ENCODE measurements at places on chromosomes 3 and 15.

DNA sequence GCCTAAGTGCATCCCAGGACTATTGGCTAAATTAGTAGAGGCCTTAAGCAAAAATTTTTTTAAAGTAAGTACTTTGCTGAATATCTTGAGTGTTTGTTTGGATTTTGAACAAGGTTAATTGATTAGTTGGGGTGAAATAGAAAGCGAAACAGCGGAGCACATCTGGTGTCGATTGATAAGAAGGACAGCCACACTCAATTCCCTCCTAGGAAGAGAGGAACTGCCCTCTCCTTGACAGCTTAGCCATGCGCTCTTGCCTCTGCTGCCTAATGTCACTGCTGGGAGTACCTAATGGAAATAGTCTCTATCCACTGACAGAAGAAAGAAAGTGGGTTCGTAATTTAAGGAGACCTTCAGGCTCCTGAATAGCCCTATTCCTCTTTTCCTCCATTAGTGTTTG is 943.6 kb downstream of the DIPK2A start:
- DNase-seq, result no peak

GRCh38 chr3:37859354-37859753 is 2.3 kb upstream of the CTDSPL start:
- no peak for DNase-seq

- DNase-seq, result no peak
Observed at GRCh38 chr3:45216021-45216609, 10.0 kb downstream of the TMEM158 start.

- no peak for DNase-seq
Observed at GRCh38 chr3:150738688-150739087, 24.3 kb downstream of the SIAH2 start.

- DNase-seq, result no peak
Observed at GRCh38 chr15:89402518-89402805, 67.8 kb upstream of the POLG start.

DNA sequence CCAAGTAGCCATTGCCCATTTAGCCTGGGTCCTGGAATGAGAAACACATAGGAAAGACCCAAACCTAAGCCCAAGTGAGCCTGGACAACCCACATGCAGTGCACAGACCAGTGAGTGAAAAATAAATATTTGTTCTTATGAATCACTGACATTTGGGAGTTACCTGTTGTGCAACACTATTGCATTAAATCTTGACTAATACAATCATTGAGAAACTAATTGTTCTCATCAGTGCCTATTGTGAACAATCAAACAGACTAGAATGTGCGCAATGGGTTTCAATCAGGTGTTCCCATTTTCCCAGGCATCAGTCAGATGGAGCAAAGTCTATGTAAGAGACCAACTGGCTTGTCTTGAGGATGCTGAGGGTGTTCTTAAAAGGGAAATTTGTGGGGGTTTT is 54.7 kb upstream of the CNOT10 start:
- DNase-seq, result no peak

- no peak for DNase-seq
Observed at GRCh38 chr3:147572970-147573340, 163.8 kb downstream of the ZIC1 start.

GRCh38 chr3:127790882-127791183 is 31.5 kb downstream of the MGLL start:
- DNase-seq, result no peak

- DNase-seq, result no peak
Observed at GRCh38 chr3:44865272-44866035, 3.7 kb downstream of the TMEM42 start.

- DNase-seq, result no peak
Observed at GRCh38 chr3:182327196-182327681, 466.1 kb upstream of the ATP11B start.

GRCh38 chr3:165653130-165653778 is 184.0 kb downstream of the BCHE start:
- no peak for DNase-seq

GRCh38 chr15:100340721-100341238 is 995 bp downstream of the ADAMTS17 start:
- no peak for DNase-seq

DNA sequence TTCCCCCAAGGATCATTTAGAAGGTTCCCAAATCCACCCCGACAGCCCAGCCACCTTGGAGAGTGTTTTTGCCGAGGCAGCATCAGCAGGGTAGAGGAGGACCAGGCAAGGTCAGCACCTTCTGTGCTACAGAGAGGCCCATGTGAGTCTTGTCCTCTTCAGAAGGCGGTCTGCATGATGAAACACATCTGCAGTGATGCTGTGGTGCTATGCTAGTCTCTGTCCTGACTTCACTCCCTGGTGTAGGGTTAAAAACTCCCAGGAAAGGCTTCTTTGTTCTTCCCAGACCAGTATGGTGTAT is 87.9 kb downstream of the ITPR1 start:
- DNase-seq, result no peak

- DNase-seq, result no peak
Observed at GRCh38 chr3:120040813-120041377, 53.4 kb downstream of the GSK3B start.

DNA sequence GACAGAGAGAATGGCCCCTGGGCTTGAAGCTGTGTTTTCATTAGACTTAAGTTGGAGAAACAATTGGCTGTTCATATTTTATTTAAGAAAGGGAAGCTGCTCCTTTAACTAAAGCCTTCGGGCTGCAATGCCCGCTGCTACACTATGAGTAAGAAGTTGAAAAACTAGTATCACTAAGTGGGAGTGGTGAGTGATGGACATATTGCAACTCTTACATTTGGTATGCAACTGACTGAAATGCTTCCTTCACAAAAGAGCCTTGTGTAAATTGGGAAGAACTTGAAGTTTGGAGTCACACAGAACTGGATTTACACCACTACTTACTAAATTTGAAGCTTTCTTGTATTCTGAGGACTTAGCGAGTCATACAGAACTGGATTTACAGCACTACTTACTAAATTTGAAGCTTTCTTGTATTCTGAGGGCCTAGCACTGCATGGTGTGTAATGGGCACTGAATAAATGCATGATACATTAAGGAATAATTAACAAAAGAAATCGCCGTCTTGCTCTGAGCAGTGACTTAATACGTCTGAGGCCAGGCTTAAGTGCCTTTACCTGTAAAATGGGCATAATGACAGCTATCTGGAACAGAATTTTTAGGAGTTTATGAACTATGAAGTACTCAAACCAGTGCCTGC is 149.5 kb downstream of the RYR3 start:
- DNase-seq, result no peak

DNA sequence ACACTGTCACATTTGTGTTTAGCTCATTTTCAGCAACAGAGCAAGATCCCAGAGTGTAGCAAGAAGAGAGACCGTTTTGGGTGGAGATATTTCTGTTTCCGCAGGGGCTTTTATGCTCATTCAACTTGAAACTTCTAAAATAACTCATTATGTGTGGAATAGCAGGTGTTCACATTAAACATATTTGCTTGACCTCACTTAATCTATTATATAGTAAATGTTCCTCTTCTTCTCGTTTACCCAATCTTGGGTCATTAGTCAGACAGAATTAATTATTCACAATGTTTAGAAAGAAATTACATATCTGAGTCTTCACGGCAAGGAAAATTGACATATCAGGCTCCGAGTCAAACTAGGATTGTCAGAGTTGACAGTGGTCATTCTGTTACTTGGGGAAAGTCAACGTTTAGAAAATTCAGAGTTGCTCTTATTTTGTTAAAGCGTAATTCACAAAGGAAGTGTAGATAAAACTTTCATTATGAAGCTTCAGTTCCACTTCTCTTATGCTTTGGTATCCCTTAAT is 222.9 kb downstream of the TPRG1 start:
- DNase-seq, result no peak

GRCh38 chr3:149044339-149045083 is 41.8 kb downstream of the HLTF start:
- no peak for DNase-seq

- no peak for DNase-seq
Observed at GRCh38 chr3:183220828-183221227, 32.2 kb upstream of the B3GNT5 start.

GRCh38 chr3:196756732-196757131 is 17.1 kb downstream of the PAK2 start:
- no peak for DNase-seq

- no peak for DNase-seq
Observed at GRCh38 chr15:27690290-27690689, 408.8 kb downstream of the OCA2 start.

GRCh38 chr3:186967686-186968085 is 37.4 kb downstream of the ST6GAL1 start:
- no peak for DNase-seq
